Smooth muscle cell of the pulmonary artery (primary cell): ENCODE measurements at places on chromosomes 7 and 10. TPM values are rescaled to one million over a fixed set of nuclear protein-coding genes. Genes with fewer than 3 reads are reported as not detected.

The CLIP2 gene
- total RNA-seq: 78.6 and 80.5 TPM in 2 replicates

The DRGX gene
- total RNA-seq: not detected in 2 replicates

The HECW1 gene
- total RNA-seq: 0.26 and 0.33 TPM in 2 replicates

The HOXA13 gene
- total RNA-seq: not detected in 2 replicates

The ZNF488 gene
- 0.13 TPM in 1 of 2 replicates, not detected in the other for total RNA-seq
